Adrenal gland (tissue), 19 donors: ENCODE measurements at places on chromosomes 2 and 18. TPM values are rescaled to one million over a fixed set of nuclear protein-coding genes. Genes with fewer than 3 reads are reported as not detected.

DNA sequence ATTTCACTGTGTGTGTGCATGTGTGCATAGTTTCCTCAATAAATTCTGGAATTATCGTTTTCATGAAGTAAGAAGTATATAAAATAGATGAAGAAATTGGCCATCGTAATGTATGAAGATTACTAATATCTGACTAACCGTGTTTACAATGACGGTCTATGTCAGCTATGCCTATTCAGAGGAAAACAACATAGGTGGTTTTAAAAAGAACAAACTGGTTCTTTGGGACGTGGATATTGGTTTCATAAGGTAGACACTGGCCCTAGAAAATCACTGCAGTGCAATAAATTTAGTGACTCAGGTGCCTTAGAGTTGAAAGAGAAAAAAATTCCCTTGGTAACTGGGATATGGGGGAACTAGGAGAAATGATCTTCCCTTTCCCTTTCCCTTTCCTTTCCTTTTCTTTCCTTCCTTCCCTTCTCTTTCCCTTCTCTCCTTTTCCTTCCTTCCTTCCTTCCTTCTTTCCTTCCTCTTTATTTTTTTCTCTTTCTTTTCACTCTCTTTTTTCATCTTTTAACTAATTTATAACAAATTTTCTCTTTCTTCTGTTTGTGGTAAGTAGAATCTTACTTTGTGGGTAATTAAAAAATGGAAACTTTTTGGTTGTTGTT is 36.4 kb downstream of the MAP2 start:
- no peak for DNase-seq

- no peak for DNase-seq
Observed at GRCh38 chr2:52995424-52995823, 772.2 kb upstream of the CHAC2 start.

GRCh38 chr18:12394428-12394827 is 13.3 kb upstream of the PRELID3A start:
- DNase-seq: no peak

Gene MAP3K19
- not detected for total RNA-seq

Gene GBX2
- total RNA-seq: not detected

GRCh38 chr18:26483633-26484032 is 64.7 kb downstream of the KCTD1 start:
- DNase-seq: no peak

- DNase-seq: no peak
Observed at GRCh38 chr2:64250751-64251423, 106.7 kb upstream of the PELI1 start.

DNA sequence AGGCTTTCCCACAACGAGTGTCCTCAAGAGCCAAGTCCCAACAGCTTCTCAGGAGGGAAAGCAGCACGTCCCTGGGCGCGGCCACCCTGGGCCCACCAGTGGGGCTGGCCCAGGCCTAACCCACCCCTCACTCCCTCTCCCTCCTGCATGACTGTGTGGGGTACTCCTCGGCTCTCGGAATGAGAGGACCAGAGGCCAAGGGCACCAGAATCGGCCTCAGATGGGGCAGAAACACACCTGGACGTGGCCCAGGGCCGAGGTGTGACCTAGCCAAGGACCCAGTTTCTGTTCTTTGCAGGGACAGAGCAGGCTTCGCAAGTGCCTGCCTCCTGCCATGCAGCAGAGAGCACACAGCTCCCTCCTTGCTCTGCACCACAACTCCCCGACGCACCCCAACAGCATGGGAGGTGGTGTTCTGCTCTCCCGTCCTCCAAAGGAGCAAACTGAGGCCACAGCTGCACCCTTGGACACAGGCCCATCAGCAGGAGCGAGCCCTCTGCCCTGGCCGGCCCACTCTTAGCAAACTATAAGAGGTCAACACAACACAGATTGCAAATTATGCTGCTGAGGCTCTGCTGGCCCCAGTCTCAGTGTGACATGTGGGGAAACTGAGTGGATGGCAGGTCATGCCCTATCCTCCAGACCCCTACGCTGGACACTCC is 19.7 kb downstream of the HS6ST1 start:
- DNase-seq: no peak

DNA sequence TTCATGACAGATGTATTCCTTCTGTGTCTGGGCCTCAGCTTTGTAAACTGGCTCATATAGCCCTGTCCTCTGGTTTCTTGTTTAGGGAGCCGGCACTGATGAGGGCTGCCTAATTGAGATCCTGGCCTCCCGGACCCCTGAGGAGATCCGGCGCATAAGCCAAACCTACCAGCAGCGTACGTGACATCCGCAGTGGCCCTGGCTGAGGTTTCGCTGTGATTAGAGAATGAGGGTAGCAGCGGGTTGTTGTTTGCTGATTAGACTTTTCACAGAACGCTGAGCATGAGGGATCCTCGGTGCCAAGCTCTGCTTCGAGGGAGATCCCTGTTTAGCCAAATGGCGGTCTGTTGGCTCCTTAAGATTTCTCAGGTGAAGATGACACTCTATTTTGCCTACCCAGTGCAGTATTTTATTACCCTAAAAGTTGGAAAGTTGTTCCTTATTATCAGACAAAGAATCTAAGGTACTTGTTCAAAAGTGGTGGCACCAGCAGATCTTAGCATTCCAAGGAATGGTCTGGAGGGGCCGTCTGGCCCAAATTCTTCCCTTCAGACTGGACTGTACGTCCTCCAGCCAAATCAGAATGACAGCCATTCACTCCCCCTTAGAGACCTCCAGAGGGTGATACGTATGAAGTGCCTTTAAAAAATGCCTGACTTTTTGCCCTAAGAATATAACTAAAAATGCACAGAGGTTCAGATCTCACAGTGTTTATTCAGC is 21.5 kb upstream of the GMCL1 start:
- DNase-seq: no peak

DNA sequence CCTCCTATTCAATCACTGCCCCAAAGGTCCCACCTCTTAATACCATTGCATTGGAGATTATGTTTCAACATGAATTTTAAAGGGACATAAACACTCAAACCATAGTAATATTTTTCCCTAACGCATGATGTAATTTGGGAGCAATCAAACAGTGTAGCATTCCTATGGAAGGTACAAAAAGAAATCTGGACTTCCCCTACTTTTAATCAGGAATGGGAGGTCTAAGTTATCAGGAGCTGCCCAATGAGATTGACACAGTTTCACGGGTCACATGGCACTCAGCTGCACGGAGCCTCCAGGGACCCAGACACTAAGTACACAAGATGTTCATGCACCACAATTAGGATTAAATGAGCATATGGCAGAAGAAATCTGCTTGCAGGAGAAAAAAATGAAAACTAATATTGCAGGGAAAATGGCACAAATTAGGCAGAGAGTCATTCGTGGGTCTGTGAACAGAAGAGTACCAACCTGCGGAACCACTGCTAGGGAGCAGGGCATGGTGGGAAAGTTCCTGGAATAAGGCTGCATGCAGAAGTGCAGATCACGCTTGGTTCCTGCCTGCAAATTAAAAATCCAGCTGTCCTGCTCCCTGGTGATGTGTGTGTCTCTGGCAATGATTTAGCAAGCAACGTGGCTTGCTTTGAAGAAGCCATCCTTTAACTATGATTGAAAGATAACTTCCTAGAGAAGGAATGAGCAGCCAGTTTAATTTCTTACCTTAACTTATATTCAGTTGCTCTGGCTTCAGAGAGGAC is 326.6 kb upstream of the ID2 start:
- no peak for DNase-seq

DNA sequence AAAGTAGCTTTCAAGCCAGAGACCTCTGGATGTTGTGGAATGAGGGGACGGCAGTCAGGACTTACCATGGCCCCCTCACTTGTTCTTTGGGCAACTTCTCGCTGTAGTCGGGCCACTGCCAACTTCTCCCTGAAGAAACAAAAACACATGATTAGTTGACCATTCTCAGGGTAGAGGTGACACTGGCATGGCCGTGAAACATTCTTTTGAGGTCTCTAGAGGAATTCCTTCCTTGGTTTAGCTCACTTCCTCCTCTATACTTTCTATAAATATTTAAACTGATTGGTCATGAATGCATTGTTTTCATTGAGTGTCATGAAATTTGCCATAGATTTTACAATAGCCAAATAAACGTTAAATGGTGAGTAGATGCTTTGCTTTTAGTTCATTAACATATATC is 354.6 kb downstream of the NCKAP5 start:
- no peak for DNase-seq

- DNase-seq: no peak
Observed at GRCh38 chr2:121839584-121839983, 84.1 kb downstream of the TSN start.

Gene CRYGC
- not detected for total RNA-seq

Gene GTF2A1L
- total RNA-seq: 3.3 TPM

DNA sequence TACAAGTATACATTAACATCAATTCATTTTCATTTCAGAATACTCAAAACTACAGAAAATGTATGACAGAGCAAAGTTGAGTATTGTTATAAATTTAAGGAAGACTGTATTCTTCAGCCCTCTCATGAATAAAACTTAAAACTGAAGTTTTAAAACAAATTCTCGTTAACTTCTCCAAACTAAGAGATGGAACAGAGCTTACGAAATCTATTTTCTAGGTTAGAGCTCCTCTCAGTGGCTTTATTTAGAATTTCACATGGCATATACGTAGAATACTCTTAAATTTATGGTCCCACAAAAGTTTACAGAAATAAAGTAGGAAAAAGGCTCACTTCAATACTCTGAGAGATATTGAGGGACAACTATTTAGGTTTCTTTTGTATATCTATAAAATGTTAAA is 612.1 kb downstream of the KCNJ3 start:
- no peak for DNase-seq

DNA sequence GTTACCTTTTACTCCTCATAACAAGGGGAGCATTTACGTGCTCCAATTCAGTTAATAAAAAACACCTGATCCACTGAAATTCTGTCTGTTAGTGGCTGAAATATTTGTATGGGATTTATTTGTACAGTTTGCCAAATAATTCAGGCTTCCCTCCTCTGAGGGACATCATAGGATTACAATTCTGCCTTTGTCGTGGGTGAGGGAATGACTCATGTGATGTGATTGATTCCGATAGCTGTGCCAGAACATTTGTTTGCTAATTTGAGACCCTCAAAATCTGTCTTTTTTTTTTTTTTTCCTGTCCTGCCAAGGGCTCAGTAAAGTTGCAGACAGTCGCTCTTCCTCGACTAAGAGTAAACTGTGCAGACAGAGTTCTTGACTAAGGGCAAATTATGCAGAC is 612.6 kb upstream of the CDH2 start:
- DNase-seq: no peak

DNA sequence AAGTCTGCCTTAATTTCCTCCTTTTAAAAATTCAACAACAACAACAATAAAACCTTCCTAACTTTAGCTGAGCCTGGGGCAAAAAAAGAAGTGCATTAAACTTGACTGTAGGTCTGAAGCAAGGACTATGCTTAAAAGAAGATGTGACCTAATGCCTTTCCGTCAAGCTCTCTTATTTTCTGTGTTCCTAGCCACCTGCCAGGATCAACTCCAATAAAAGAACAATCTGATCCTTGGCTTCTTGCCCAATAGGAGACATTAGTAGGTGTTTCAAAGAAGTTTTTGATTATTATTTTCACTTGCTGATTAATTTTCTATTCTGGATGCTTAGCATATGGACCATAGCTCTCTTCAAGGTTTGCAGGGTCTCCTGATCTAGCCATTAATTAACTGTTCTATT is 237.5 kb downstream of the STK39 start:
- DNase-seq: no peak

- no peak for DNase-seq
Observed at GRCh38 chr2:69992310-69993047, 31.0 kb upstream of the ASPRV1 start.

DNA sequence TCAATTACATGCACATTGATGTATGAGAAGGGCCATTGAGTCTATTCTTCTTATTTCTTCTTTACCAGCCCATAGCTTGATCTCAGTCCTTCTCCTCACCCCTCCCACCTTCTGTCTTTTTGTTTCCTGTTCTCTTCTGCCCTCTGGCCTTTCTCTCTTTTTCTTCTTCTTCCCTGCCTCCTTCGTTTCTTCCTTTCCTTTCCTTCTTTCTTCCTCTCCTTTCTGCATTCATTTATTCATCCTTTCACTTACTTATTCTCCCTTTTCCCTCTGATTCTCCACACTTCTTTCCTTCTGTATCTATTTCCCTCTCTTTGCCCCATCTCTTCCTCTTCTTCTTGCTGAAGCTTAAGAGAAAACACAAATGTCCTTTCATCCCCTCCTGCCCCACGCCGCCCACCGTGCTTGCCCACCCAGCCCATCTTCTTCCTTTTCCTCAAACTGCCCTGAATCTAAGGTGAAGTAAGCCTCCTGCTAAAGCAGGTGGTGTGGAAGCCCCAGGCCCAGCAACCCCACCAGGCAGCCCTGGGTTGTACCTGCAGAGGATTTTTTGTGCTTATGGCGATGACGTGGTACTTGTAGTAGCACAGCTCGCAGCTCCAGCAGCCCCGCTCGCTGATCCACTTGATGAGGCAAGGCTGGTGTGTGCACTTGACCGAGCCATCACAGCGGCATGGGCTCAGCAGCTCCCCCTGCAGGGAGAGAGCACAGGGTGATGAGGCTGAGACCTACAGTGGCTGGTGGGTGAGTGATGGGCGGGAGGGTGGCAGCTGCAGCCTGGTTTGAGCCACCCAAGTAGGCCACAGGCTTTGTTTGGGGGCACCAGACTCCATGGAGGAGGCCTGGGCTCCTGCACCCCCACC is 89.0 kb downstream of the MARCHF4 start:
- DNase-seq: no peak

- DNase-seq: no peak
Observed at GRCh38 chr2:168626647-168627046, 170.6 kb downstream of the CERS6 start.

Gene ABCB6
- 26.8 TPM for total RNA-seq

Gene MCM6
- total RNA-seq: 18.9 TPM

DNA sequence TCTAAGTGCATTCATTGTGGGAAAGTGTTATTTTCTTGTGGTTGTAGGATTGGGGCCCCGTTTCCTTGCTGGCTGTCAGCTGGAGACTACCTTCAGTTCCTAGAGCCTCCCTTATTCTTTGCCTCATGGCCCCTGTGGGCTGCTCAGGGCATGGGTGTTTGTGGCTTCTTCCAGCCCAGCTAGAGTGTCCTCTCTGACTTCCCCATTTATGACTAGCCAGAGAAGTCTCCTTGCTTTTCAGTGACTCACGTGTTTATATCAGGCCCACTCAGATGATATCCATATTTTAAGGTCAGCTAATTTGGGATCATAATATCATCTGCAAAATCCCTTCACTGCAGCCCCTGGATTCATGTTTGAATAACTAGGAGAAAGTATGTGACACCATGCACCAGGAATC is 62.8 kb downstream of the DTNA start:
- no peak for DNase-seq

DNA sequence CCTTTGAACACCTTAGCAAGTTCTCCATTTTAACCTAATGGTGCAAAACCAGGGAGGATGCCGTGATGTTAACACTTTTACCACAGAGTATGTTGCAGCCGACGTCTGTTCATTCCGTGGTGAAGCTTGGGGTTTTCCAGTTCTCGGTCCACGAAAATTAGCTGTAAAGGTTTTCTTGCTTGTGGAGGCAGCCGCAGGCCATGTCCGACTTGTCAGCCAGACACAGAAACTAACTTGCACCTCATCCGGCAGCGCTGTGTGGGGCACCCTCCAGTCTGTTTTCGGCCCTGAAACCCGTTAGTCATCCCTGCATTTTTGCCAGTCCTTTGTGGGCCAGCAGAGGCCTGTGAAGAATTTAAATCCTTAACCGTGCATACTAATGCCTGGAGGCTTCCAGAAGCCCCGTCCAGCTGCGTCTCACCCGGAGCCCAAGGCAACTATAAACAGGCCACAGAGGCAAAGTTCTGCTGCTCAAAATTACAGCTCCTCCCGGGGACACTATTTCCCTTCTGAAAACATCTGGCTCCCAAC is 70.6 kb downstream of the SH3YL1 start:
- DNase-seq: no peak
